ENCODE measurements at places on chromosomes 11 and 22.

DNA sequence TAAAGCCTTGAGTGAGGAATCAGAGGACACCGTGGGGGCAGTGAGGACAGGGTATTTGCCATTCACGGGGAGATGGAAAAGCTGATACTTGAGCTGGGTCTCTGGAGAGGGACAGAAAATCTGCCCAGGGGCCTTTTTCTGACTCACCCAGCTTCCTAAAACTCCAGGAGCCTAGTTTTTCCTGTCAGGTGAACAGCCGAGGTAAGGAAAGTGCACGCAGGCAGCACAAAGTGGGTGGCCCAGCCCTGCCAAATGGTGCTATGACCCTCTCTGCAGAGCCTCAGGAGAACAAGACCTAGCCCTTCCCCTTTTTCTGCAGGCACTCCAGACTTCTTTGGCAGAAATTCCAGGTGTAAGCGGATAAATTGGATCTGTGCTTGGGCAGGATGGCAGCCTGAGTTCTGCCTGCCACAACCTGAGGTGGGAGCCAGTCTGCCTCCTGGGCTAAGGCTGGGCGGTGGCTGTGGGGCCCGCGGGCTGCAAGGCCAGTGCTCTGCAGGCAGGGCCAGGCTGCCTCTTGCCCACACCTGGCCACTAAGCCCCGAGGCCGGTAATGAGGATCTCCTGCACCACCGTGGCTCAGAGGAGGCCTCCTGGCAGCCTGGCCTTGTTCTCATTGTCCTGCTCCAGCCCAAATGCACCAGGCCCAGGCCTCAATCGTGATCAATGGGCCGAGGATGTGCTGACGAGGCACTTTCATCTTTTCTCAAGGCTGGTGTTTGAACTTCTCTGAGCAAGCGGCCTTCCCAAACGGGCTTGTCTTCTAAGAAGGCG is 72.9 kb upstream of the LMO1 start:
- peak; percentile 90 for DNase-seq

DNA sequence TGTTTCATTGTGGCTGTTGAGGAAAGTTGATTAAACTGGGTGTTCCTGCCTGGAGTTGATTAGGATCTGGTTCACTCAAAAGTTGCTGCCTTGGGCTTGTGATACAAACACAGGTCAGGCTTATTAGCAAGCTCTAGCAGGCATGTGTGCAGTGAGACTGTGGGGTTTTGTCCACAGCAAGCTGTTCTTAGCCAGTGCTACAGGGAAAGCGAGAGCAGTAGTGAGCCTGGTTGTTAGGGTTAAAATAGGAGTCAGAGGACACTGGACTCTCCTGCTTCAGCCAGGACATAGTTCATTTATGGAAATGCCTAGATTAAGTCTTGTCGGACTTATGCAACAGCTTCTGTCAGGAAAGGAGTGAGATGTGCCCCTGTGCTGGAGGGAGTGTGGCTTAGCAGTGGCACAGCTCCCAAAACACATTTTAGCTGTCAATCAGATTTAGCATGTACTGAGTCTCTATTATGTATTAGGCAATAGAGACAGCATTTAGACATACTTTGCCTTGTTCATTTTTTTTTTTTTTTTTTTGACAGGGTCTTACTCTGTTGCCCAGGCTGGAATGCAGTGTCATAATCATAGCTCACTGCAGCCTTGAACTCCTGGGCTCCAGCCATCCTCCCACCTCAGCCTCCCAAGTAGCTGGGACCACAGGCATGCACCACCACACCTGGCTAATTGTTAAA is 8.7 kb downstream of the SNRPD3 start:
- no peak for DNase-seq

DNA sequence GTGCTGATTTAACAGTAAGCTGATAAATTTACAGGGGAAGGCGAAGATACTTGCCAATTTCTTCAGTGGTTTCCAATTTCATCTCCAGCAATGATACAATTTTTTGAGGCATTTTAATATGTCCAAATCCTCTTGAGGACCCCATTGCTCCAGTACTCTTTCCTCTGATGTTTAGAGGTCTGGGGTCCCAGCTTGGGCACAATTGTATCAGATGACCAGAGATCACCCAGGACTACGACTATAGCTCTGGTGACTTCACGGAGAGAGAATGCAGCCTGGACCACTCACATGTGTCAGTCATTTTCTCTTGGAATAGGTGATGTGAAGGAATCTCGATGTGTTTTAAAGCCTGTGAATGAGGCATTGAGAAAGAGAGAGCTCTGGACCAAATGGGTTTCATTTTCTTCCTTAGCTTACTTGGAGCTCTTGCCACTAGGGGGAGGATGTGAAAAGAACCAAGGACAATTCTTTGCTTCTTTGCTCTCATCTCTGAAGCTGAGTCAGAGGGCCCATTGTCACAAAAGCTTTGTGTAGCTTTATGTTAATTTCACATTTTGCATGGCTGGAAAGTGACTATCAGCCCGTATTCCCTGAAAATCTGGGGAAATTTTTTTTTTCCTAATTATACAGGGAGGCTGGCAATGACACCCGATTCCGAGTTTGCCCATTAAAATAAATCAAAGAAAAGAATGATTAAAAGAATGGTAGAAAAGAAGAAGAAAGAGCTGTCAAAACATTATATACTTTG is 6.7 kb upstream of the CCDC90B start:
- DNase-seq, result peak; percentile 84

- peak; percentile 78 for DNase-seq
Measured at GRCh38 chr11:17598700-17599459, 51.8 kb downstream of the OTOG start.

GRCh38 chr11:59783632-59784090 is 26.9 kb downstream of the MRPL16 start:
- DNase-seq, result no peak

DNA sequence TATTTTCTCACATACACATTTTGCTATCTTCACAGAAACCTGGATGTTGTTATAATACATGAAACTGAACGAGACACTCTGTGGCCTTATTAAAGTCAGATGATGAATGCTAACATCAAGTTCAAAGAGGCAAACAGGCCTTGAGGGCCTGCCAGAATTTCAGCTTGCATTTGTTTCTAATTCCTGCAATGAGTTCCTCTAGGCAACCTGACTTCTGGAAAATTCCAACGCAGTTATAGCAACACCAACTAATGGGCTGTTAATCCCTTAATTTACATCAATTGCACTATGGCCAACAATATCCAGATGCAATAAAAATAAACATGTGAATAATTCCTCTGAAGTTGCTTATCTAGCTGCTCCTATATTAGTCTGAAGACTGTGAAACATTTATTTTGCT is 19.1 kb downstream of the PAX6 start:
- no peak for DNase-seq

DNA sequence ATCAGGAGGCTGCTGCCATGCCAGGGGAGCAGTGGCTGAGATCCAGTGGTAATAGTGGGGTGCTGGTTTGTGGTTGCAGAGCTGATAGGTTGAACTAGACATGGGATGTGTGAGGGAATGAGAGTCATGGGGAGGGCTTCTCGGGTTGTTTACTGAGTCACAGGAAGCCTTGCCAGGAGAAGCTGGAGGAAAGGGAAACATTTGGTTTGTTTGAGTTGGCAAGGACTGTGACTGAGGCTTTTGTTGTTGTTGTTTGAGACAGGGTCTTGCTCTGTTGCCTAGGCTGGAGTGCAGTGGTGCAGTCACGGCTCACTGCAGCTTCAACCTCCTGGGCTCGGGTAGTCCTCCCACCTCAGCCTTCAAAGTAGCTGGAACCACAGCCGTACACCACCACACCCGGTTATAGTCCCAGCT is 49.3 kb downstream of the CABIN1 start:
- DNase-seq, result peak; percentile 83

DNA sequence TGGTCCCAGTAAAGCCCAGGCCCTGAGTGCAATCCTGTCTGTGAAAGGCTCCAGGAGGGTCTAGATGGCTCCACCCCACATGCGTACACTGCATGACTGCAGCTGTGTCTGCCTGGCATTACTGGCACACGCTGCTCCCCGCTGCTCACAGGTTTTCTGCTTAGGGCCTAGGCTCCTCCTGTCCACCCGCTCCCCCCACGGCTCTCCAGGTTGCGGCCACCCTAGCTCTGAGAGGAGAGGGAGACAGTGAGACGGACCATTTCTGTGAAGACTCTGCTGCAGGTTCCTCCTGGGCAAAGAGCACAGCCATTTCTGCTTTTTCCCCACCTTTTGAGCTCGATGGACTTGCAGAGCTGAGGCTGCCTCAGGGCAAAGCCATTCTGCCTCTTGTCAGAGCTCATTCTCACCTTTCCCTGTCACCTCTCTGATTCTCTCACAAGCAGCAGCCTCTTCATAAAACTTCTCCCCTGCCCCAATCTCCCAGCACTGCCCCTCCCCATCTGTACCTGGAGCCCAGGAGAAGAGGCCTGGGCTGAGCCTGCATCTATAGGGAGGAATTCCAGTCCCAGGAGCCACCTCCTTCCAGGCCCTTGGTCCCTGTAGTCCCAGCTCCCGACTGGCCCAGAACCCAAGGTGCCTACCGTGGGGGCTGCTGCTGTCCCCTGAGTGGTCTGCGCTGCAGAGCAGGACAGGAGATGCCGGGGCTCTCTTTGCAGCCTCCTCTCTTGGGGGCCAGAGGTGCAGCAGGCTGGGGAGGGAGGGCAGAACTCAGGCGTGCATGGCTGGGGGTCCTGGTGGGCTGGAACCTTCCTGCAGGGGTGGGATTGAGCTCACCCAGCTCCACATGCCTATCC is 433.7 kb upstream of the B3GAT1 start:
- no peak for DNase-seq

GRCh38 chr11:23974601-23975000 is 522.3 kb upstream of the LUZP2 start:
- no peak for DNase-seq

GRCh38 chr11:132718711-132719671 is 813.3 kb downstream of the OPCML start:
- no peak for DNase-seq

Data from PC-3 (cell line).